ENCODE measurements at places on chromosomes 2 and 18.

DNA sequence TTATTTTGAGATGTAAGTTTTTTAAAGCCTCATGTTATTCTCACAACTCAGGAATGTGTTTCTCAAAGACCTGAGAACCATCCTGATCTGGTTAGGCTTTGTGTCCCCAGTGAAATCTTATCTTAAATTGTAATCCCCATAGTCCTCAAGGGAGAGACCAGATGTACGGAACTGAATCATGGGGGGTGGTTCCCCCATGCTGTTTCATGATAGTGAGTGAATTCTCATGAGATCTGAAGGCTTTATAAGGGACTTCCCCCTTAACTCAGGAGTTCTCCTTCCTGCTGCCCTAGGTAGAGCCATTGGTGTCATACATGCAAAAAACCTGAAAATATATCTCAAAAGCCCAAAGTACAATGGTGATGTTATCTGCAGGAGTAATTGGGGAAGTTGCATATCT lies 836.7 kb downstream of the CBLN2 start:
- no peak for DNase-seq

- DNase-seq: no peak
Measured at GRCh38 chr2:550860-551567, 126.2 kb downstream of the TMEM18 start.

- no peak for DNase-seq
Measured at GRCh38 chr2:95379371-95379831, 23.1 kb upstream of the FAHD2A start.

DNA sequence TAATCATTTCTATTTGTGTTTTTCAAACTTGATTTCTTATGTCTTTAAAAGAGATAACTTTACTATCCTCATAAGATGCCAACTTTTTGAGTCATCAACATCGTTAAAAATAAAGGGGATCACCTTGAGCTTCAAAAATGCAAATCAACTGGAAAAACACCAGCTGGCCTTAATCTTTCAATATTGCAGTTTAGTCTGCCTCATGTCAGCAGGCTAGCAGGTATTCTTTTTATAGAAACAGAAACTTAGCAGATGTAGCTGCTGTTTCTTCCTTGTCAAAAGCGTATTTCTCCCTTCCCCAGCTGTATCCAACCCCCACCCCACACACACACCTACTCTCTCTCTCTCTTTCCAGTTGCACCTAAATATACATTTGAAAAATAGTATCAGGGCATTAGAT lies 154.1 kb upstream of the ZNF804A start:
- DNase-seq: no peak

GRCh38 chr18:56959120-56959519 lies 187.8 kb upstream of the BOD1L2 start:
- no peak for DNase-seq
